ENCODE measurements at places on chromosomes 4 and X.
A peak's percentile ranks its signal among the peaks of the same experiment; 100 is the strongest.

- no peak for DNase-seq
Measured at GRCh38 chrX:77693594-77693993, 92.4 kb downstream of the ATRX start.

GRCh38 chrX:3815896-3816664 lies 102.6 kb upstream of the PRKX start:
- DNase-seq, result peak; percentile 2

DNA sequence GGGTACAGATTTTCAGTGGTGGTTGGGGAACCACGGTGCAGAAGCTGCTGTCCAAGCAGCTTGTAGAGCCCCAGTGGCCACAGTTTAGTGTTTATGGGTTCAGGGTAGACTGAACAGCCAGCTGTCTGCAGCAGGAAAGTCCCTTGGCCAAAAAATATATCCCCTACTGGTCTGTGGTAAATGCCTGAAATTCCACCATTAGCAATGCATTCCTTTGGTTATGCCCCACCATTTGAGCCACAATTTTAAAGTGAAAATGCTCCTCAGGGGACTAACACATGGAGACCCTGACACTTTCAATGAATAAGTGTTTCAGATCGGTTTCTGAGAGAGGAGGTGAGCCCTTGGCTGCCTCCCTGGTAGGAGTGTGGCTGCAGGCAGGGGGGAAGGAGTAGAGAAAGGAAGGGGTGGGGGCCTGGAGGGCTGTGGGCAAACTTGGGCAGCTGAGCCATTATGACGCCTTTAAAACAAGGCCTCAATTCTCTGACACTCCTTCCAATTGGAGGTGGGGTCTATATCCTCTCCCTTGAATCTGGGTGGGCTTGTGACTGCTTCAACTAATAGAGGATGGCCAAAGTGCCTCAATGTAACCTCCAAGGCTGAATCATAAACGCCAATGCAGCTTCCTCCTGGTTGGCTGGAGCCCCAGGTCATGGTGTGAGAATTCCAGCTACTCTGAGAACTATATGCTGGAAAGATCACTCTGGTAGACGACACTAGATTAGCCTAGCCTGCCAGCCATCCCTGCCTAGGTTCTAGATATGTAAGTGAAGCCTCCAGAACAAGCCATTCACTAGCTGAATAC lies 75.8 kb upstream of the ATP6AP2 start:
- DNase-seq, result no peak

DNA sequence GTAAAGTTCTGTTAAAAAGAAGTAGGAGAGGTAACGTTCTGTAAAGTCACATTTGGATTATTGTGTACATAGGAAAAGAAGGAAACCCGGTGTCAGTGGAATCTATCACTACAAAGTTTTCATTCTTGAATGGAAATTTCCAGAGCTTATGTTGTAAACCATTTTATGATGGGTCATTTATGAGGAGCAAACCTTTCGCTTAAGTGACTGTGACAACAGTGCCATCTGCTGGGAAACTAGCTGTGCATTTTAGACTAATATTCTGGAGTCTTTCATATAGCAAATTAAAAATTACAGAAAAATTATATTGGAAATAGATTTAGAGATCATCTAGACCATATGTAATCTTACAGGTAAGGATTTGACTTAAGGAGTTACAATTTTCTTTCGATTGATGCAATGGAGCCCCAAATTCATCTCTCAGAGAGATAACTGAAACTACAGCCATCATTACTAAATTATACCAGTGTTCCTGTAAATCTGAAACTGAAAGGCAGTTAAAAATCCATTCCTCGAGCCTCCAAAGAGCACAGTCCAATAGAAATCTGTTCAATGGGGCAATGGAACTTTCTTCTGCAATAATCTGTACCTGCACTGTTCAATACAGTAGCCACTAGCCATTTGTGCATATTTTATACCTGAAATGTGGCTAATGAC lies 26.9 kb downstream of the ASB9 start:
- DNase-seq, result no peak

- DNase-seq, result no peak
Measured at GRCh38 chr4:54659749-54660535, 2.2 kb downstream of the KIT start.

GRCh38 chr4:59583845-59584568 lies 1616.1 kb upstream of the ADGRL3 start:
- DNase-seq, result no peak

GRCh38 chrX:133570549-133570948 lies 155.3 kb upstream of the GPC4 start:
- DNase-seq, result no peak

DNA sequence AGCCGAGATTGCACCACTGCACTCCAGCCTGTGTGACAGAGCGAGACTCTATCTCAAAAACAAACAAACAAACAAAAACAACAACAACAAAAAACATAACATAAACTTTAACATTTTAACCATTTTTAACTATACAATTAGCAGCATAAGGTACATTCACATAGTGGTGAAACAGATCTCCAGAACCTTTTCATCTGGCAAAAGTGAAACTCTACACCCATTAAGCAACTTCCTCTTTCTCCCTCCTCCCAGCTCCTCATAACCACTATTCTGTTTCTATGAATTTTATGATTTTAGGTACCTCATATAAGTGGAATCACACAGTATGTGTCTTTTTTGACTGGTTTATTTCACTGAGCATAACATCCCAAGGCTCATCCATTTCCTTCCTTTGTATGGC lies 103.6 kb downstream of the FAM13A start:
- DNase-seq, result no peak

- DNase-seq, result no peak
Measured at GRCh38 chr4:52173470-52174045, 122.5 kb downstream of the SPATA18 start.

- DNase-seq, result no peak
Measured at GRCh38 chr4:55547918-55548317, 1.2 kb upstream of the CLOCK start.

DNA sequence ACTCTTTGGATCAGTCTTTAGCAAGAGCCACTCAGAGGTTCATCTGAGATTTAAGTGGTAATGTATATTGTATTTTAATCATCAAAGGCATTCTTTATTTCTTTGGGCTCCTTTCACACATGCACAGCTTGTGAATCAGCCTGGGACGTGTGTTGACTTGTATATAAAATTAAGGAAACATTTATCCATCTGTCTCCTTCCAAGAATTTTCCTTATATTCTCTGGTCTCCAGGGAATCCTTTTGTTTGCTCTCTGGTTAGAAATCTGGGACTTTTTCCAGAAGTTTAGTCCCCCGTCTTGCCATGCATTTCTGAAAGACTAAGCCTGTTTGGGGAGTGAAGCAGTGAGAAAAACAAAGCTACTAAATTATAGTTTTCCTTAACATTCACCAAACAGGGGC lies 212.3 kb downstream of the DCAF12L2 start:
- DNase-seq, result no peak

DNA sequence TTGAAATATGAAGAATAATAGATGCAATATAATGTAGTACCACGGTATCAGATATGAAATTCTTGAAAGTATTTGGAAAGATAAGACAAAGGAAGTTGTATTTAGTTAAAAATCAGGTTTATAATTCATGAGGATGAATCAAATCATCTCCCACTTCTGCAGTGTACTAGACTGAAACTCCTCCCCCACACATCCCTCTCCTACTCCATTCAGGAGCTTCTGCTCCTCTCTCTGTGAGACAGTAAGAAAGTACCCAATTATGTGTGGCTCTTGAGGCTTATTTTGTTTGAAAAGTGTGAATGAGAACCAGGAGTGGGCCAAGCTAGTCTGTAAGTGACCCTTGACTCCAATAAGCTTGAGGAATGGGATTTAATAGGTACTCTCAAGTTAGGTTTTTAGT lies 9.5 kb downstream of the SLAIN2 start:
- DNase-seq, result no peak

- DNase-seq, result no peak
Measured at GRCh38 chrX:130649738-130650137, 248.0 kb downstream of the RBMX2 start.

DNA sequence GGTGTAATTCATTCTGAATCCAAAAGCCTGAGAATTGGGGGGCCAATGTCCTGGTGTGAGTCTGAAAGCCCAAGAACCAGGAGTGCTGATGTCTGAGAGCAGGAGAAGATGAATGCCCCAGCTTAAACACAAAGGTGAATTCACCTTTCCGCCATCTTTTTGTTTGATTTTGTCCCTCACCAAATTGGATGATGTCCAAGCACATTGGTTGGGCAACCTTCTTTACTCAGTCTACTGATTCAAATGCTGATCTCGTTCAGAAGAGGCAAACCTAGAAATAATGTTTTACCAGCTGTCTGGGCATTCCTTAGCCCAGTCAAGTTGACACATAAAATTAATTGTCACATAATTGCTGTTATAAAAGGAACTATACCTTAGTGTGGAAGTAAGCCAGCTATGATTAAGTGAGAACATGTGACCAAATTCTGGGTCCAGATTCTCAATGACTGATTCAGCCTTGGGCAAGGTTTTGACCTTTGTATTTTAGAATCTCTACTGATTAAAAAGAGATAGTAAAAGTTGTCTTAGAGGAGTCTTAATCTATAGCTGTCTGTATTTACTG lies 34.5 kb upstream of the SLC4A4 start:
- DNase-seq, result no peak

DNA sequence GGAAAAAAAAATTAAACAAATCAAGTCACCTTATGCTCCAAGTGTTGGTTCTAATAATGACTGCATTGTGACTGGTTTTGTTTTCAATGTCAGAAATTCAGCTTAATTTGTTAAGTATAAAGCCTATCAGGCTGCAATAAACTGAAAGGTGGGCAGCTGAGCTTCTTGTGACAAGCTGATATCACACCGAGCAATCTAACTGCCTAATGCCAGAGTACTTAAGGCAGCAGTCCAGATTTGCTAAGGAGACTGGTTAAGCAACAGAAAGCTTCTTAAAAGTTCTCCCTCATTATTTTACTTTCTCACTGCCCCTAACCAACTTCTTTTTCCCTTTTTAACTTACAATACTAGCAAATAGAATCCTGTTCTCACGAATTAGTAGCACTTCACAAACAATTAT lies 201.0 kb downstream of the MAB21L2 start:
- no peak for DNase-seq

DNA sequence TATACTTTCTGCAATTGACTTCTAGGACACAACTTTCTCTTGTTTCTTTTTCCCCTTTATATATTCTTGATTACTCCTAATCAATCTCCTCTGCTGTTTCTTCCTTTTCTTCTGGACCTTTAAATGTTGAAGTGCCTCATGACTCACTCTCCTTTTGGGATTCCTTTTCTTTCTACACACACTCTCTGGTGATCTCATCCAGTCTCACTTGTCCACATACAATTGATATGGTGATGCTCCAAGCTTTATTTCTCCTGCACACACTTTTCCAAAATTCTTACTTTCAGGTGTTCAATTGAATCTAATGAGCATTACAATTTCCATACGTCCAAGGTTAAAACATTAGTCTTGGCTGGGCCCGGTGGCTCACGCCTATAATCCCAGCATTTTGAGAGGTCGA lies 794.8 kb upstream of the EPHA5 start:
- no peak for DNase-seq
